ENCODE measurements at places on chromosomes 2 and 18. TPM values are rescaled to one million over a fixed set of nuclear protein-coding genes. Genes with fewer than 3 reads are reported as not detected.

The ESCO1 gene
- 22.9 TPM for total RNA-seq

The TRPM8 gene
- not detected for total RNA-seq

The LRP2 gene
- 0.28 TPM for total RNA-seq

The DCDC2C gene
- total RNA-seq: not detected

The MYOM1 gene
- total RNA-seq: 1.7 TPM

The DOK6 gene
- not detected for total RNA-seq

The CMPK2 gene
- total RNA-seq: 91.1 TPM

The SERPINB5 gene
- total RNA-seq: not detected

The RIF1 gene
- total RNA-seq: 52.4 TPM

- no peak for DNase-seq
Measured at GRCh38 chr2:150050036-150050435, 437.4 kb downstream of the RND3 start.

GRCh38 chr2:54107903-54108615 is 7.4 kb upstream of the ACYP2 start:
- no peak for DNase-seq

- no peak for DNase-seq
Measured at GRCh38 chr2:198161151-198161550, 356.8 kb downstream of the PLCL1 start.

DNA sequence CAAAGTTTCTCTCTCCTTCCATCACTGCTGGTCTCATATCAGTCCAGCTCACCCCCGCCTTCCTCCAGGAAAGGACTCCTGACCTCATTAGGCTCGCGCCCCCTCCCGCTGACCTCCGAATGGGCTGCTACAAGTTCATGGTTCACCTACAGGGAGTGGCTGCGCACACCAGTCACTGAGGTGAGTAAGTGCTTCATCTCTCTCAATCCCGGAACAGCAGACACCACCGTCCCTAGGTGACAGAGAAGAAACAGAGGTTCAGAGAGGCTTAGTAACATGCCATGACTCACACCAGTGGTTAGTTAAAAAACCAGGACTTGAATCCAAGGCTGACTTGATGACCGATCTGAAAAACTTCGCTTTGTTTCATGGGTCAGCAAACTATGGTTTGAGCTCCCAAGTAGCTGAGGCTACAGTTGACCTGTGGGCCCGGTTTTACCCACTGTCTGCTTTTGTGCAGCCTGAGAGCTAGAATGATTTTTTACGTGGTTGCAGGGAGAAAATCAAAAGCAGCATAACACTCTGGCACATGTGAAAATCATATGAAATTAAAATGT is 42.0 kb downstream of the ZFP36L2 start:
- peak; percentile 73 for DNase-seq

DNA sequence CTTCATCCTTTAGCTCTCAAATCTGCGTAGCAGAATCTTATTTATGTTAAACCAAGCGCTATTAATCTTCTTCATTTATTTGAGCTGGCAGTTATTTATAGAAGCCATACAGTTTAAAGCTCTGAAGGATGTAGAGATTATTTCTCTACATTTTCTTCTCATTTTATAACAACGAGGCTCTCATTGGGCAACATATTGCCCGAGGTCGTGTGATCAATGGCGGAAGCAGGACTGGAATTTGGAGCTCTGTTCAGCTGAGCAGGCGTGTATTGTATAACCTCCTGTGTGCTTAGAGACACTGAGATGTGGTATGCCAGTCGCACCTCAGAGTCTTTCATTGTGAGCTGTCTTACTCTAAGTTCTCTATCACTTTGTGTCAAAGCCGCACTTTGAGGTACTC is 17.5 kb upstream of the DRC1 start:
- DNase-seq: no peak

DNA sequence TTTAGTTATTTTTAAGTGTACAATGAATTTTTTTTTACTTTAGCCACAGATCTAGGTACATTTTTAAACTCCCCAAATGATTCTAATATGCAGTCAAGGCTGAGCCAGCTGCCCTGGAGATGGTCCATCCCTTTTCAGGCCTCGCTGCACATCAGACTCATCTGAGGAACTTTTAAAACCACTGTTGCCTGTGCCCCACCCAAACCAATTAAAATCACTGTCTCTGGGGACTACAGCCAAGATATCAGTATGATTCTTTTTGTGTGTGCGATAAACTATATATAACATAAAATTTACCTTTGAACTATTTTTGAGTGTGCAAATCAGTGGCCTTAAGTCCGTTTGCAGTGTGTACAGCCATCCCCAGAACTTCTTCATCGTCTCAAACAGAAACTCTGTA is 9.1 kb upstream of the MALT1 start:
- DNase-seq: no peak

GRCh38 chr2:217393585-217394032 is 533.7 kb upstream of the TNP1 start:
- no peak for DNase-seq

- DNase-seq: no peak
Measured at GRCh38 chr18:73279498-73279897, 411.7 kb upstream of the NETO1 start.

GRCh38 chr2:28801726-28802125 is 8.9 kb upstream of the SPDYA start:
- DNase-seq: no peak

DNA sequence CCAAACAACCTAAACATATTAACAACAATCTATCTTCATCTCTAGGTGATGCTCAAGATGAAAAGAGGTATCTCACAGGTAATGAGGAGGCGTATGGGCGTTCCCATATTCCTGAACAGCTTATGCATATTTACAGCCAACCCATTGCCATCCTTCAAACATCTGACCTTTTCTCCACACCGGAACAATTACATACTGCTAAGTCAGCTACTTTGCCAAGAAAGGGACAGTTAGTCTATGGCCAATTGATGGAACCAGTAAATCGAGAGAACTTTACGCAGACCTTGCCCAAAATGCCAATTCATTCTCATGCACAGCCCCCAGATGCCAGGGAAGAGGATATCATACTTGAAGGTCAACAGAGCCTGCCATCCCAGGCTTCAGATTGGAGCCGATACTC is 68.0 kb downstream of the FAM171B start:
- no peak for DNase-seq
